ENCODE measurements at places on chromosomes 12 and 14.

GRCh38 chr12:68675101-68675842, 11.5 kb upstream of the NUP107 start:
- H3K27ac ChIP-seq: no peak overlapping the region
- no peaks in the 10 kb centered on the region for H3K4me1 ChIP-seq
- DNase-seq: peak; percentile 30
- H3K4me3 ChIP-seq: no peak overlapping the region

DNA sequence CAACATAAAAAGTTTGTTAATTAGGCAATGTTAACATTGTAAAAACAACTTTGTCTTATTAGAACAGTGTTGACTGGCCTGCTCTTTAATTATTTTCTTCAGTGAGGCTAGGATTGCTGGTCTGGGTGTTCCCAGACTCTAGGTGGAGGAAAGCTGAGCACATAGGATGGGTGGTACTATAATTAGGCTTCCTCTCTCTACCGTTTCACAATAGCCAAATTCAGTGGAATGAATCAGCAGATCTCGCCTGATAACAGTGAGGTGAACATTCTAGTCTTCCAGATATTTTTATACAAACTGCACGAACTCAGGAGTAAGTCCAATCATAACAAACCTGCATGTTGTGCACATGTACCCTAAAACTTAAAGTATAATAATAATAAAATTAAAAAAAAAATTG, 11.9 kb downstream of the PTGDR start:
- no peaks in the 10 kb centered on the region for H3K4me1 ChIP-seq
- DNase-seq: no peak
- H3K27me3 ChIP-seq: no peaks in the 10 kb centered on the region
- H3K4me3 ChIP-seq: no peak overlapping the region
- H3K36me3 ChIP-seq: no peaks in the 10 kb centered on the region
- H3K27ac ChIP-seq: no peak overlapping the region

DNA sequence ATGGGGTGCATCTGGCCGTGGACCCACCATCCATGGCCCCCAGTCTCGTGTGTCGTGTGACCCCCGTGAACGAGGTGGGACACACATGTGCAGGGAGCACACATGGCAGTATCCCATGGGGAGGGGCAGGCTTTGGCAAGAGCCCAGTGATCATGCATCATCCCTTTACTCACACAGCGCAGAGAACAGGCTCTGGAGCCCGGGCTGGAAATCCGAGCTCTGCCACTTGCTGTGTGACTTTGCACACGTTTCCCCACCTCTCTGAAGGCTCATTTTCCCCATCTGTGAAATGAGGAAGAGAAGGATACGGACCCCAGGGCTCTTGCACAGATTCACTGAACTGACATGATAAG, 119.9 kb downstream of the PHETA1 start:
- no peaks in the 10 kb centered on the region for H3K36me3 ChIP-seq
- peaks cover 18% of the 10 kb centered on the region for H3K4me1 ChIP-seq
- DNase-seq: no peak
- no peak overlapping the region for H3K4me3 ChIP-seq
- H3K27ac ChIP-seq: no peak overlapping the region

DNA sequence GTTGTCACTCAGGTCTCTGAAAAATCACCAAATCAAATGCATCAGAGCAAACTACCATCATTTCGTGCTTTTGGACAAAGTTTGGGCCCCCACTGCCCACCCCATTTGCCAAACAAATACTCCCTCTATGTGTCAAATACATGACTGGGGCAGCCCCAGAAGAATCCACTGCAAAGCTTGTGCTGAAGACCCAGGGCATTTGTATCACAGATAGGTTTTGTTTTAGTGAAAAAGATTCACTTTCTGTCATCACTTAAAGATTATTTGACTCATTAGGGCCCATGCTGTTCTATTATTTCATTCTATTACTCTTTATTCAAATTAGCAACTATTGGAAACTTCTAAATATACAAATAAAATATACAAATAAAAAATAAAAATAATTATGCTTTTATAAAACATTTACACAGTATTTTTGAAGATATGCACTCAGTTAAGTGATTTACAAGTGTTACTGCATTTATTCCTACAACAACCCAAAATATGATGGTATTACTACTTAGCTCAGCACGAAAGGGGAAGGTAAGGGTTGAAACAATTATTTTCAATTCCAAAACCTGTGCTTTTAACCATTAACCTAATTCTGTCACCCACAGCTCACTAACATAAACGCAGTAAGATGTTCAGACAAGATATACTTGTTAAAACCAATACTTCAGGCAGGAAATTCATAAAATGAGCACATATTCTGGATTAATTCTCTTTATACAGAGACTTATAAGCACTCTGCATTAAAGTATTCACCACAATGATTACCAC, 36.5 kb downstream of the LRIG3 start:
- no peaks in the 10 kb centered on the region for H3K27me3 ChIP-seq
- H3K36me3 ChIP-seq: peaks cover 57% of the 10 kb centered on the region
- no peak overlapping the region for H3K27ac ChIP-seq
- H3K4me3 ChIP-seq: no peak overlapping the region
- DNase-seq: no peak
- H3K4me1 ChIP-seq: peaks cover 27% of the 10 kb centered on the region

- no peak overlapping the region for H3K27ac ChIP-seq
- no peak overlapping the region for H3K4me3 ChIP-seq
- no peaks in the 10 kb centered on the region for H3K36me3 ChIP-seq
- H3K27me3 ChIP-seq: no peaks in the 10 kb centered on the region
- H3K4me1 ChIP-seq: no peaks in the 10 kb centered on the region
Observed at GRCh38 chr14:71749613-71750238, 182.5 kb upstream of the RGS6 start.

GRCh38 chr12:72974954-72975555, 702.9 kb downstream of the TRHDE start:
- no peak for DNase-seq
- H3K27ac ChIP-seq: no peak overlapping the region
- no peaks in the 10 kb centered on the region for H3K27me3 ChIP-seq
- H3K4me3 ChIP-seq: no peak overlapping the region

GRCh38 chr12:119180380-119181040, 1.8 kb downstream of the HSPB8 start:
- no peak overlapping the region for H3K4me3 ChIP-seq
- H3K27ac ChIP-seq: no peak overlapping the region
- DNase-seq: no peak
- no peaks in the 10 kb centered on the region for H3K4me1 ChIP-seq

GRCh38 chr14:83607682-83608081, 1922.3 kb upstream of the FLRT2 start:
- H3K4me1 ChIP-seq: no peaks in the 10 kb centered on the region
- H3K27me3 ChIP-seq: no peaks in the 10 kb centered on the region
- no peak overlapping the region for H3K27ac ChIP-seq
- no peak for DNase-seq
- H3K4me3 ChIP-seq: no peak overlapping the region

- no peak overlapping the region for H3K4me3 ChIP-seq
- no peak for DNase-seq
- no peaks in the 10 kb centered on the region for H3K4me1 ChIP-seq
- no peak overlapping the region for H3K27ac ChIP-seq
Observed at GRCh38 chr12:54692353-54692752, 44.2 kb upstream of the DCD start.

GRCh38 chr12:80313209-80313608, 130.8 kb upstream of the PTPRQ start:
- no peak for DNase-seq
- no peak overlapping the region for H3K27ac ChIP-seq
- H3K27me3 ChIP-seq: no peaks in the 10 kb centered on the region
- no peaks in the 10 kb centered on the region for H3K36me3 ChIP-seq
- H3K4me1 ChIP-seq: peaks cover 15% of the 10 kb centered on the region

GRCh38 chr12:130526813-130527212, 189.1 kb downstream of the PIWIL1 start:
- H3K27ac ChIP-seq: no peak overlapping the region
- DNase-seq: peak; percentile 82
- H3K4me1 ChIP-seq: peaks cover 4% of the 10 kb centered on the region
- H3K36me3 ChIP-seq: no peaks in the 10 kb centered on the region
- no peaks in the 10 kb centered on the region for H3K27me3 ChIP-seq

DNA sequence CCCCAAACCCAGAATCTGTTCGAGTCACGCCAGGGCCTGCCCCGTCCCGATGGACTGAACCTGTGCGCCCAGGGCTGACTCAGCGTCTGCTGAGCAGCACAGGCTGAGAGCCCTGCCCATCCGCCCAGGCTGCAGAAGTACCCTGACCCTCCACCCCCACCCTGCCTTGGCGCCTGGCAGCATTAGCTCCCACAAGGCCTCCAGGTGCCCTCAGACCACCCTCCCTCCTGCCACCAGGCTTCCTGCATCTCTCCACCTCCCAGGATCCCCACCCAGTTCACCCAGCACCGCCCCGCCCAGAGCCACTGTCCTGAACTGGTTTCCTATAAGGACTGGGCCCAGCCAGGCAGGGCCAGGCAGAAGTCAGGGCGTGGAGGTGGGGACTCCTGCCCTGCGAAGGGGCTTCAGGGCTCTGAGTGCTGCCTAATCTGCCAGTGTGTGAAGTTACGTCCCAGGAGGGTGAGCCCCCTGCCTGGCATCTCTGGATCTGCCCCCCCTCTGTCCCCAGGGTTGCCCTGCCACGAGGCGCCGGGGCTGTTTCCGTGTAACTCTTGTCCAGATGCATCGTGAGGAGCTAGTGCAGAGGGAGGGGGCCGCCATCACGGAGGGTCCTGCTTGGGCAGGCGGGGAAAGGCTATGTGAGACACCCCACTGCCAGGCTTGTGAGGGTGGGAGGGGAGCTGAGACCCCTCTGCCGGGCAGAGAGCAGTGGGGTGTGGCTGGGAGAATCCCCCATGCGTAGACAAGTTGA, 9.1 kb downstream of the ADSS1 start:
- DNase-seq: no peak
- H3K36me3 ChIP-seq: no peaks in the 10 kb centered on the region
- H3K4me3 ChIP-seq: no peak overlapping the region
- no peaks in the 10 kb centered on the region for H3K27me3 ChIP-seq
- H3K4me1 ChIP-seq: no peaks in the 10 kb centered on the region

DNA sequence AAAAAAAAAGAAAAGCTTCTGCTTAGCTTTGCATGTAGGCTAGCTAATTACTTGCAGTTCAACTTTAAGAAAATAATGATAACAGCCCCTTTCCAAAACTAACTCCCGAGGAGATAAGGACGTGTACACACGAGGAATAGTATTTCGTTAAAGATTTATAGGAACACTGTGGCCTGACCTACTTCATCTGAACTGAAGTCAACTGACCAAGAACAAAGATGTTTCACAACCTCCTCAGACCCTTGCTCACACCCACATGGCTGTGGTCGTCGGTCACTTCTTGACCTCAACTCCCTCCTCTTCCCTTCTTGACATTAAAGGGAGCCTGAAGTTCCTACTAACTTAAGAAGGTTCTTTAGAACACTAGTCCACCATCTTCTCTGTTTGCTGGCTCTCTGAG, 25.3 kb upstream of the FAM181A start:
- H3K27ac ChIP-seq: no peak overlapping the region
- no peaks in the 10 kb centered on the region for H3K36me3 ChIP-seq
- H3K4me1 ChIP-seq: no peaks in the 10 kb centered on the region
- DNase-seq: no peak
- no peak overlapping the region for H3K4me3 ChIP-seq

DNA sequence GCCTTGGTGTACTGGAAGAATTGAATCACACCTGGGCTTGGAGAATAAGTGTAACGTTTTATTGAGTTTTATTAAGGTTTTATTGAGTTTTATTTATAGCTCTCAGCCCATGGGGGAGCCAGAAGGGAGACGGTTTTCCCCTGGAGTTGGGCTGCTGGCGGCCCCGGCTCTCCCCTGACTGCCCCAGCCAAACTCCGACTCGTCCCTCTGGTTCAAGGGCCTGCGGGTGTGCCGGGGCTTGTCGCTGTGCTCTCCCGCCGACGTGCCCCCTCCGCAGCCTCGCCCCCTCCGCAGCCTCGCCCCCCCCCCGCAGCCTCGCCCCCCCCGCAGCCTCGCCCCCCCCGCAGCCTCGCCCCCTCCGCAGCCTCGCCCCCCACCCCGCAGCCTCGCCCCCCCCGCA, 326.1 kb upstream of the RTL1 start:
- no peaks in the 10 kb centered on the region for H3K36me3 ChIP-seq
- peaks cover 24% of the 10 kb centered on the region for H3K4me1 ChIP-seq
- H3K27ac ChIP-seq: no peak overlapping the region
- DNase-seq: no peak
- no peak overlapping the region for H3K4me3 ChIP-seq

GRCh38 chr12:104495786-104496185, 39.0 kb downstream of the CHST11 start:
- no peak overlapping the region for H3K27ac ChIP-seq
- H3K27me3 ChIP-seq: no peaks in the 10 kb centered on the region

DNA sequence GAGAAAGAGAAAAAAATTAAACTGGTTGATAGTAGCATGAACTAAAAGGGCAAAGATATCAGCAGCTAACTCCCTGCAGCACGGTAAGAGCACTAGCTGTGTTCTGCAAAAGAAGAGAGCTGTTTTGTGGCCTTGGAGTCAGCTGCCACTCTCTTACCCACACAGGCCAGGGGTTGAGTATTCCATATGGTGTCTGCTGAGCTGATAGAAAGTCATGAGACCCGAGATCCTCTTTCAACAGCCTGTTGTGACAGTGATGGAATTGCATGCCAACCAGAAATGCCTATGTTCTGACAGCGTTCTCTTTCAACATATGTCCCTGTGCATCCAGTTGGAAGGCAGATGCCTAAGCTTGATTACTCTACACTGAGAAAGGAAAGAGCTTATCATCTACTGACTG, 39.9 kb downstream of the TMTC1 start:
- no peaks in the 10 kb centered on the region for H3K27me3 ChIP-seq
- no peak overlapping the region for H3K4me3 ChIP-seq
- no peaks in the 10 kb centered on the region for H3K36me3 ChIP-seq
- DNase-seq: no peak
- no peak overlapping the region for H3K27ac ChIP-seq

- H3K4me1 ChIP-seq: no peaks in the 10 kb centered on the region
- no peak for DNase-seq
- H3K4me3 ChIP-seq: no peak overlapping the region
- no peaks in the 10 kb centered on the region for H3K36me3 ChIP-seq
Observed at GRCh38 chr12:28938581-28939235, 210.4 kb upstream of the FAR2 start.

DNA sequence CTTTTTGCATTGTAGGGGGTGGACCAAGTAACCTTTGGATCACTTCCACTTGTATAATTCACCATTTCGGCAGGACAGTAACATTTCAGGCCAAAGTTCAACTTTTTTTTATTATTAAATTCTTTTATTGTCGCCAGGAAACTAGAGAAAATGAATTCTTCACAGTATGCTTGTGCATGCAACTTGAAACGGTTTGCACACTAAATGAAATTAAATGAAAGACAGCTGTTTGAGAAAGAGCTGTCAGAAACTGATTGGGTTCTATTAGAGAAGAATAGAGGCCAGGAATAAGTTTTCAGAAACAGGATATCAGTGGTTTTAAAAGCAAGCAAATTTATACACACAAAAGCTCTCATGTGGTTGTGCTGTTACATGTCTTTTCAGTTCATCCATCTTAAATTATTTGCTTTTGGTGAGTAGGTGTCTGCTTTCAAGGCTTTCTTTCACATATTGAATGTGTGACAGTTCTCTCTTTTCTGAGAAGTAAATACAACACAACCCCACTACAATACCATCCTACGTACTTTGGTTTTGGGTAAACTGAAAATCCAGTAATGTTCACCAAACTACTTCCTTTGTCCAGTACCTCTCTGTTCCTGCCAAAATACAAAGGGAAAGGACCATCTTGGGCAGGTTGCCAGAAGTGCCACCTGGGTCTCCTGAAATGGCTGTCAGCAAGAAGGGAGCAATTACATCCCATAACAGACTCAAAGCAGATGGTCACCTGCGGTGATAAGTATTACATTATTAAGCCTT, 291.7 kb downstream of the RAD51B start:
- H3K4me1 ChIP-seq: peaks cover 5% of the 10 kb centered on the region
- H3K4me3 ChIP-seq: no peak overlapping the region
- no peak for DNase-seq
- no peak overlapping the region for H3K27ac ChIP-seq
